Activated T-helper 2 cell treated with anti-CD3 and anti-CD28 coated beads, Interferon-gamma antibody, Interleukin-2, Interleukin-4, amounts not matched to agents 10 μg/mL and 5 μg/mL and 100 μg/mL, durations not matched to agents 14 hours and 24 hours and 36 hours (primary cell): ENCODE measurements at places on chromosomes 6 and 20.

DNA sequence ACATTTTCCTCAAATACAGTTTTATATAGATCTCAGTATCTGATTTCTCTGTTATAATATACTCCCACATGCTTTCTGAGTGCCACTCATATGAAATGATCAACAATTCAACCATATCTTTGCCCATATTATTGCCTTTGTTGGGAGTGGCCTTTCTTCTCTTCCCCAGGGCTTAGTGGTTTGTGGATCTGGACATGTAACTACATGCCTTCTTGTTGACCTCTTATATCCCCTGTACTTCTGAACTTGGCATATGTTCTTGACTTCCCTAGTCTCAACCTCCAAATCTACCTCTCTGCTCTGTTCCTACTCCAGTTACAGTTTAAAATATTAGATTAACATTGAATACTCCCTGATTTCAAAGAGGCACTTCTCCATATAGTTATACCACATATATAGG lies 34.3 kb upstream of the PRIM2 start:
- H3K4me1 ChIP-seq = no peaks in the 10 kb centered on the region
- no peak for DNase-seq
- peaks cover 13% of the 10 kb centered on the region for H3K27me3 ChIP-seq

DNA sequence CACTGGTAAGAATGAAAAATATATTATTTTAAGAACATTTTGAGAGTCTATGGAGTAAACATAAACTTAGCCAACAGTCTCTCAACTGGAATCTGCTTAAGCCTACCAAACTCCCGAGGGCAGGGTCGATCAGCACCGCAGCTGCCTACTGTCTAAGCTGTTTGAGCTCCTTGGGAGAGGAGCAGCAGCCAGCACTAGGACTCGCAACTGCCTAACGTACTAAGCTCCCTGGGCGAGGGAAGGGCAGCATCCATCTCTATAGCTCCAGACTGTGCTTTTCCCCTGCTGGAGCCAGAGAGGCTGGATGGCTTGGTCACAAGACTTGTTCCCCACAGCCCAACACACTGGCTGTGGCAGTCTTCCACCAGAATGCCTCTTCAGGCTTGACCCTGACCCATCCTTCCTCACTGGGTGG lies 96.4 kb downstream of the MOXD1 start:
- no peak for DNase-seq
- H3K4me3 ChIP-seq = no peak overlapping the region
- H3K36me3 ChIP-seq = no peaks in the 10 kb centered on the region
- no peak overlapping the region for H3K27ac ChIP-seq
- no peaks in the 10 kb centered on the region for H3K4me1 ChIP-seq
- H3K27me3 ChIP-seq = peaks cover 9% of the 10 kb centered on the region

DNA sequence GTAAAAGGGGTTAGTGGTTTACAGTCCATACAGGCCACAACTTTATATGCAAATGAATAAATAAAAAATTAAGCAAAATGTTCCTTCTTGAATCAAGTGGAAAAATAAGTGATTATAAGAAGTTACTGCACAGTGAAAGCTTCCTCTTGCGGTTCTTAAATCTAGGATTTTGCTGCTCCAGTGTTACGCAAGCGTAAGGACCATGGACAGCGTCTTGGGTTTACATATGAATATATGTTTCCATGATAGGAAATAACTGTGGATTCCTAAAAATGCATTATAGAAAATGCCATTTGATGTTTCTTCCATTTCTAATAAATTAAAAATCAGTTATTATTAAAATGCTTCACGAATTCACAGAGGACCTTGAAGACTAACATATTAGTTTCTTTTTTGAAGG lies 176.6 kb upstream of the POU3F2 start:
- H3K36me3 ChIP-seq = no peaks in the 10 kb centered on the region
- no peak for DNase-seq
- no peaks in the 10 kb centered on the region for H3K4me1 ChIP-seq
- no peak overlapping the region for H3K27ac ChIP-seq

DNA sequence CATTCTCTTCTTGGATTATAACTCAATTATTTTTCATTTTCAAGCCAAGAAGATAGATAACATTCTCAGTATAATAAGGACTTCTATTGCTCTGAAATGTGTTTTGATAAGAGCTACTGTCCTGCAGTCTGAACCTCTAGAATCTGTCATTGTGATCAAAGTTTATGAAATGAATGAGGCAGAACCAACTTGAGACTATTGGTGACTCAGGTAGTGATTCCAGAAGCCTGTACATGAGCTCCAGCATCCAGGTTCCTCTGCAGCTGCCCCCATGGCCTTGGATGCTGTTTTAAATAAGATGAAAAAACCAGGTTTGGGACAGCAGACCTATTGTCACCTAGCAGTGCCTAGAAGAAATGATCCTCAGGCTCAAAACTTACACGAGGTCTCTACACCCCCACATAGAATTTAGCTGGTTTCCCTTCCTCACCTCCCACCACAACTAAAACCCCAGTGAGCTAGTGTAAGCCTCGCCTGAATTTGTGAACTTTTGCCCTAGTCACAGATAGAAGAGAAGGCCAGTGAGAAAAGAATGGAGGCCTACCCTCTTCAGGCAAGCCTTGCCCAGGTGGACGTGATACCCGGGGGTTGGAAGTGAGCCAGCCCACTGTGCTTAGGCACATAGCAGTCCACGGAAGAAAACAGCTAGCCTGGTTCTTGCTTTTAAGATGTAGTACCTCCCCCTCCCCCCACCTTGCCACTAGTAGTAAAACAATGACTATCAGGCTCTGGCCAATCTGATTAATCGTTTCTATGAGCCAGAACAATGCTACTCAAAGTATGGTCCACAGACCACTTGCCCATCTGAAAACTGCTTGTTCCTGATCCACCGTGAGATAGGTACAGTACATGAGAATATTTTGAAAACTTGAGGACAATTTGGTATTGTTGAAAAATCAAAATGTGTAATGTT lies 73.0 kb upstream of the SYNJ2 start:
- no peak for DNase-seq
- H3K4me1 ChIP-seq = peaks cover 14% of the 10 kb centered on the region
- H3K4me3 ChIP-seq = no peak overlapping the region
- no peak overlapping the region for H3K27ac ChIP-seq
- no peaks in the 10 kb centered on the region for H3K27me3 ChIP-seq
- H3K36me3 ChIP-seq = peaks cover 65% of the 10 kb centered on the region

GRCh38 chr6:155778336-155778735 lies 322.7 kb upstream of the NOX3 start:
- H3K27me3 ChIP-seq = no peaks in the 10 kb centered on the region
- DNase-seq = no peak
- H3K27ac ChIP-seq = no peak overlapping the region
- H3K4me3 ChIP-seq = no peak overlapping the region
- no peaks in the 10 kb centered on the region for H3K4me1 ChIP-seq

- H3K27me3 ChIP-seq = peaks cover 17% of the 10 kb centered on the region
- no peaks in the 10 kb centered on the region for H3K36me3 ChIP-seq
- no peaks in the 10 kb centered on the region for H3K4me1 ChIP-seq
- DNase-seq = no peak
These were observed 5.0 kb upstream of the MPC1 start for GRCh38 chr6:166387642-166388289.

GRCh38 chr6:170452767-170453545 lies 100.2 kb downstream of the PSMB1 start:
- H3K4me1 ChIP-seq = no peaks in the 10 kb centered on the region
- DNase-seq = no peak
- no peak overlapping the region for H3K27ac ChIP-seq
- no peaks in the 10 kb centered on the region for H3K36me3 ChIP-seq

GRCh38 chr6:116409756-116410155 lies 39.0 kb downstream of the DSE start:
- H3K27ac ChIP-seq = no peak overlapping the region
- H3K4me3 ChIP-seq = no peak overlapping the region
- DNase-seq = no peak
- H3K4me1 ChIP-seq = peaks cover 3% of the 10 kb centered on the region
- no peaks in the 10 kb centered on the region for H3K36me3 ChIP-seq

- no peaks in the 10 kb centered on the region for H3K36me3 ChIP-seq
- H3K27ac ChIP-seq = no peak overlapping the region
- H3K27me3 ChIP-seq = no peaks in the 10 kb centered on the region
These were observed 16.3 kb downstream of the PTPRK start for GRCh38 chr6:128504003-128504654.
